ENCODE measurements at places on chromosomes 6 and 20.

- no peak for DNase-seq
These were observed 142.2 kb upstream of the SAMD5 start for GRCh38 chr6:147366290-147366689.

GRCh38 chr6:31172973-31173384 is 2.5 kb upstream of the POU5F1 start:
- DNase-seq = no peak

DNA sequence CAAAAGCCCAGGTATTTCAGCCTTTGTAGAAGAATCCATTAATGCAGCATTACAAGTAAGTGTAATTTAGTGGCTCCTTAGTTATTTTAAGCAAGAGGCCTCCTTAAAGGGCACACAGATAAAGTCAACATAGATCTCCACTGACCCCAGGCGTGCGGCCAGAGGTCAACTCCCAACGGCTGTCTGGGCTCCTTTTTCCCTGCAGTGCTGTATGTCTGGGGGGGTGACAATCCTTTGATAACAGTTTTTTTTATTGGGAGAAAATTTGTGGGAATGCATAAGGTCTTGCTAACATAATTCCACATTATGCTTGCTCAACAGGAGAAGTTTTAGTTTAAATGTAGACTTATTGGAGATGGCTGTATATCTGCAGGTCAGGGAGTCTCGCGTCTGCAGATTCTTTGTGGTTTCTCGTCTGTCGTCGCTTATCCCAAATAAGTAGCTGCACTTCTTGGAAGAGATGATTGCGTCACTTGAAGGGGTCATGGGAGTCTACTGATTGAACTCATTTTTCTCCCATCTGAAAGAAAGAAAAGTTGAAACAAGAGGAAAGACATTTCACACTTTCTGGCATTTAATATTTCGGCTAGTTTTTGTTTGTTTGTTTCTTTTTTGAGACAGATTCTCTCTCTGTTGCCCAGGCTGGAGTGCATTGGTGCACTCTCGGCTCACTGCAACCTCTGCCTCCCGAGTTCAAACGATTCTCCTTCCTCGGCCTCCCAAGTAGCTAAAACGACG is 151.7 kb upstream of the AKAP12 start:
- DNase-seq = no peak

DNA sequence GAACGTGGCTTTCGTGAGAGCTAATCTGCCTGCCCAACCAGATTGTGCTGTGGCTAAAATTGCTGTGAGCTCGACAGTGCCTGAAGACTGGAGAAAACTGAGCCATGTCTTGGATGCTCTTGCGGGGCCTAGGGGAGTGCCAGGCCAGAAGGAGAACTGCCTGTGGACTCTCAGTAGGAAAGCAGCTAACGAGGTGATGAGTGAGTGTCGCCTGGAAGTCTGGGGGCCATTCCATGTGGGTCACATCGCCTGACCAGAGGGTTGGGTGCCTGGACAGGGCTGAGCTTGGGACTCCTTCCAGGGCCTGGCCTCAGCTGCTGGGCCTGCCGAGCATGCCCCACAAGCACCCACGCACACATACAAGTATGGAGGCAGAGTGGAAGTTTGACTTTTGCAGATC is 166.5 kb downstream of the VEGFA start:
- no peak for DNase-seq
